ENCODE measurements at places on chromosomes 4 and X.
A peak's percentile ranks its signal among the peaks of the same experiment; 100 is the strongest.

DNA sequence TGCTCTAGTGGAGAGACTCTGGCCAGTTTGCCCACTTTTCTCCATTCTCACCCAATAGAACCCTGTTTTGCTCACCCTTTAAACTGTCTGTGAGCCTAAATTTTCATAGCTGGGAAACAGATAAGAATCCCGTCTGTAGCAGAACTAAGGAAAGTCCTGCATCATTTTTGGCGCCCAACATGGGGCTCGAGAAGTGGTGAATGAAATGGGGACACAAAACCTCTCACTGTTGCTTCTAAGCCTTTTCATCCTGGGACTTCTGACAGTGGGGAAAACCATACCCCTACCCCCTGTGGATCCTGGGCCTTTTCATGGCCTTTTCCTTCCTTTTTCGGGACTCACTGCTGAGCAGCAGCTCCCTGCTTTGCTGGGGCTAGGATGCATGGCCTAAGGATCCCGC, 189.9 kb downstream of the INPP4B start:
- no peak for DNase-seq

DNA sequence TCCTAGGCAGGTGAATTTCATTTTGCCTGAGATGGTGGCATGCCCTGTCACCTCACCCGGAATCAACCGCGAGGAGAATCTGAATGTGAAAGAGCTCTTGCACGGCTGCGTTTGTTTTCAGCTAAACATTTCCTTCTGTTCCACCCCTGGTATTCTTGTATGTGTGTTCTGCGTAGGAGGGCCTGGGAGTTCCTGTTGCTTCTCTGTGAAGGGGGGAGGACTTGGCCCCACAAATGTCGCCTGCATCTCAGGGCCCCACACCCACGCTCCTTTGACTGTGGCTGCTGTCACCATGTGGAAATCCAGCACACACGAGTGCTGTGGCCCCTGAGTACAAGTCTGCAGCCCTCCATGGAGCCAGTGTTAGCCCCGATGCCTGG, 45.8 kb upstream of the CLCN4 start:
- no peak for DNase-seq

- DNase-seq = no peak
Observed at GRCh38 chr4:133550436-133550835, 401.3 kb downstream of the PCDH10 start.

DNA sequence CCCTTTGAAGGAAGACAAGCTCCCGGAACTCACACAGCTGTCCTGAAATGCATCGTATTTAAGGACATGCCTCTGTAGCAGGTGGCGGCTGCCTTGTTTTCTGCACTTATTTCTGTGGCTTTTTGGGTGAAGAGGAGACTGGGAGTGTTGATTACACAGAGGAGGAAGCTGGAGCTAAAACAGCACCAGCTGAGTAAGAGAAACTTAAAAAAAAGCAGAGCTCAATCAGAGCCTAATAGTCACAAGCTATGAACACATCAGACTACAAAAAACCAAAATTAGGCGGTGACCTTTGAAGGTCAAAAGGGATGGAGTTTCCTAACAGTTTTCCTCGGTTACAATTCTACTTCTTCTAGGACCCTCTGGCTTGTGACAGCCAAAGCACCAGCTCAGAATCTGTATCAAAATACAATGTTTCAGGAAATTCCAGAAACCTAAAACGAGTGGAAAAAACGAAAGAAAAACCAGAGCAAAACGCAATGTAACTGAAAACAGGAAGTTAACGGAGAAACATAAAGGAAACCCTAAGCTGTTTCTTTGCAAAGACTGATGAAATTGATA, 13.5 kb downstream of the PRKX start:
- DNase-seq = no peak

- DNase-seq = no peak
Observed at GRCh38 chr4:17447056-17447455, 64.8 kb downstream of the QDPR start.

DNA sequence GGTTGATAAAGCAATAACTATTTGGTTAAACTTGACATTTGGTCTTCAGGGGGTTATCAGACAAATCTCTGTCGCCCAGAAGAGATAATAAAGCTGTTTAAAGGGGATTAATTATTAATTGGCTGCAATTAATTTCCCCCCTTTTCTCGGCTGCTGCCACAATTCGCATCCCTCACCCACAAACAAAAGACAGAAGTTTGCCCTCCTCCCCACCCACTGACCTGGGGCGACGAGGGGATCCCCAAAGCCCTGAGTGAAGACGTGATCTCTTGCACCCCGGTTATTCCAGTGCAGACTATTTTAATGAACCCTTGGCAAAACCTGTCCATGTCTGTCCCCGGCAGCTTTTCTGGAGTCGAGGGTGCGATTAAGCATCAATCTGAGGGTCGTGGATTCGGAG, 55.7 kb upstream of the TMEM33 start:
- DNase-seq = no peak

GRCh38 chrX:1535241-1536041, 1.5 kb downstream of the P2RY8 start:
- no peak for DNase-seq

DNA sequence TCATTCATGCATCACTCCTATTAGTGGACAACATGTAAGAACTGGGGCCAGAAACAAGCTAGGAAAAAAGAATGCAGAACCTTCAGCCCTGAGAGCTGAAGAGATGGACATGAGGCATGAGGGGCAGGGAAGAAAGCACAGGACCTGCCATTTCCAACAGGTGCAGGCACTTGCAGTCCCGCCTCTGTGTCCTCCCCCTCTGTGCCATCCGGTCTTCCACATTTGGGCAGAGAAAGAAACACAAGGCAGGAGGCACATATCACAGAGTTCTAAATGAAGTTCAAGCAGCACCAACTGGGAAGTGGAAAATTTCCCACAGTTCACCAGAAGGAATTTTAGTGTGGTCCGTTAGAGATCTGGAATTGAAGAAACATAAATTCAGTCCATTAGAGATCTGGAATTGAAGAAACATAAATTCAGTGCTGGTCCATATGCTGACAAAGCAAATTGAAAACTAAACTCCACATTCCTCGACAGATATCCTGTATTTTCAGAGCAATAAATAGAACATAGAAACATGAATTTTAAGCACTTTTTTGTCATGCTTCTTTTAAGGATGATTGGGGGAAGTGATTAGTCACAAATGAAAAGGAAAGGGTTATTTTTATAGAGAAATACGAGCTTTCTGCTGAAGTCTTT, 57.2 kb upstream of the DAPP1 start:
- DNase-seq = no peak

- peak; percentile 93 for DNase-seq
Observed at GRCh38 chr4:73897380-73898136, 28.4 kb downstream of the CXCL1 start.

DNA sequence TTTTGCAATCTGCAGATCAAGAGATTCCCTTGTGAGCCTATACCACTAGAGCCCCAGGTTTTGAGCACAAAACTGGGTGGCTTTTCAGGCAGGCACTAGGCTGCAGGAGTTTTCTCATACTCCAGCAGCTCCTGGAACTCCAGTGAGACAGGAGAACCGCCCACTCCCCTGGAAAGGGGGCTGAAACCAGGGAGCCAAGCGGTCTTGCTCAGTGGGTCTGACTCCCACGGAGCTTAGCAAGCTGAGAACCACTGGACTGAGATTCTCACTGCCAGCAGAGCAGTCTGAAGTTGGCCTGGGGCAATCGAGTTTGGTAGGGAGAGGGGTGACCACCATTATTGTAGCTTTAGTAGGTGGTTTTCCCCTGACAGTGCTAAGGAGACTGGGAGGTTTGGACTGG, 313.8 kb upstream of the TEX13C start:
- no peak for DNase-seq

- no peak for DNase-seq
Observed at GRCh38 chr4:46931981-46932380, 22.9 kb upstream of the COX7B2 start.

GRCh38 chrX:31909850-31910572, 838.2 kb upstream of the FTHL17 start:
- no peak for DNase-seq

DNA sequence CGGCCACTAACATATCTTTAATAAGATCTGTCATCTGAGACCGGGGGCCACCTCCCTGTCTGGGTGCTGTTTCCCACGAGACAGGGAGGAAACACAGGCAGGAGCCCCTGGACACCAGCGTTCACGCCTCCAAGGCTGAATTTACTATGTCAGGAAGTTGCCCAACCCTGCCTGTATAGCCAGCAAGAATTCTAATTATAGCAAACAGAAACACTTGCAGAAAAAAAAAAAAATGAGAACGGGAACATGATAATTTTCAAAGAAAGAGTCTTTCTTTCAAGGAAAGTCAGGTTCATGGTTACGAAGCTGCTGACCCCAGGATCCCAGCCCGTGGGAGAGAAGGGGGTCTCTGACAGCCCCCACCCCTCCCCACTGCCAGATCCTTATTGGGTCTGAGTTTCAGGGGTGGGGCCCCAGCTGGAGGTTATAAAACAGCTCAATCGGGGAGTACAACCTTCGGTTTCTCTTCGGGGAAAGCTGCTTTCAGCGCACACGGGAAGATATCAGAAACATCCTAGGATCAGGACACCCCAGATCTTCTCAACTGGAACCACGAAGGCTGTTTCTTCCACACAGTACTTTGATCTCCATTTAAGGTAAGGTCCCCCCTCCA, at the start of gene IL3RA:
Gene IL3RA (plus strand): TSS at position 455 of the 613 bp plus-strand sequence. CDS start 4,981 bp downstream, outside the sequence.
- no peak for DNase-seq

DNA sequence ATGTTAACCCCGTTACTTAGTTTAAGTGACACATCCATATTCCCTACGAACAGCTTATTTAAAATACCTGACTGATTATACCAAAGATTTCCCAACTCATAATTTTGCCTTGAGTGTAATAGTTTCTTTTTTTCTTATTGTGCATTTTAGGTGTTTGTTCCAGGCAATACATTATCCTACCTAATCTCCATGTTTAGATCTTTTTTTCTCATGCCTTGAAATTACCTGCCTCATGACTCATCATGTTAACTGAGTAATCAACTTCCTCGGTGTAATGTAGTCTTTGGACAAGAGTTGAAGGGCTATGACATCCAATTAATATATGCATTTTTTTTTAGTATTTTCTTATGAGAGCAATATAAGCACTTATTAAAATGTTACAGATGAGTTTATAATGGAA, 228.7 kb upstream of the ANKRD50 start:
- DNase-seq = no peak

DNA sequence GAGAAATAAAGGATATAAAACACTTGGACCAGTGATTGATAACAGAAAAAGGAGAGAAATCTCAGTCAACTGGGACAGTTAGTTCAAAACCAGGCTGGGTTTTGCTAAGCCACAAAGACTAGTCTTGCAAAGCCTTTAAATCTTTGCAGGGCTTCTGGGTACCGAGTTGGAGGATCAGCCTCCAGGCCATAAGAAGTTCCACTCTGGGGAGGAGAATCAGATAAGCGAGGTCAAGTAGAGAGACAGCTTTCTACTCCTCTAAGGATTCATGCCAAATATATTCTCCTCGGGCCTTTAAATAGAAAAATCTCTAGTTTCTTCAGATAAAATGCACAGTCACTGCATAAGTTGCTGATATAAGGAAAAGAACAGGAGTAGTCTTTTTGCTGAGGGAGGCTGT, 92.7 kb downstream of the MFAP3L start:
- DNase-seq = no peak

GRCh38 chrX:44010626-44011025, 37.4 kb upstream of the NDP start:
- DNase-seq = no peak

DNA sequence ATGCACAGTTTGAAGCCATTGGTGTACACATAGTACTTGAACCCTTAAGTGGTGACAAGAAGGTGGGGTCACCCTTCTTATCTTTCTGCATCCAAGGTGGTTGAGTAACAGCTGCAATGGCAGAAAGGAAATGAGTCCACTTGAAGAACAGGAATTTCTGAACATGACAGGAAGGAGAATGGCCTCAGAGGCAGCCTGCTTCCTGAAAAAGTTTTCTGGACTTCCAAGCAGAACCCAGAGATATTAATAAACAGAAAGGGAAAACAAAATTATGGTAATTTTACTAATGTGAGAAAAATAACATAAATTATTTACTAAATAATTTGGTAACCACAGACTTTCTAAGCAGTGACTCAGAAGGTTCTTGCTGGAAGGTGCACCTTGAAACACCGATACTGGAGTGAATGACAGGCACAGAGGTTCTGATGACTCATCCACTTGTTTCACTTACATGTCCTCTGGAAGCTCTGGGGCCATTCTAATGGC, 119.9 kb upstream of the HS3ST1 start:
- peak; percentile 28 for DNase-seq

All from retinal pigment epithelial cell (primary cell).